ENCODE measurements at places on chromosomes 11 and 22.

- no peak for DNase-seq
Measured at GRCh38 chr11:66617155-66617834, 865 bp downstream of the RBM14 start.

DNA sequence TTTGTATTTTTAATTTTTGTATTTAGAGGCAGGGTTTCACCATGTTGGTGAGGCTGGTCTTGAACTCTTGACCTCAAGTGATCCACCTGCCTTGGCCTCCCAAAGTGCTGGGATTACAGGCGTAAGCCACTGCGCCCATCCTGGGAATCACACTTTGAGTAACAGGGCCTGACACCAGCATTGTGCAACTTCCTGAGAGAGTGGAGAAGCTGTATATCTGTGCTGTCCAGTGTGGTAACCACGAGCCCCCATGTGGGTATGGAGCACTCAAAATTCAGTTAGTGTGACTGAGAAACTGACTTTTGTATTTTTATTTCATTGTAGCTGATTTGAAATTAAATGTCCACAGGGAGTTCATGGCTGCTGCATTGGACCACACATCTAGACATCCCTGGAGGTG lies 36.2 kb downstream of the MPPED1 start:
- DNase-seq: no peak

- DNase-seq: no peak
Measured at GRCh38 chr11:117658809-117659208, 138.2 kb downstream of the DSCAML1 start.

DNA sequence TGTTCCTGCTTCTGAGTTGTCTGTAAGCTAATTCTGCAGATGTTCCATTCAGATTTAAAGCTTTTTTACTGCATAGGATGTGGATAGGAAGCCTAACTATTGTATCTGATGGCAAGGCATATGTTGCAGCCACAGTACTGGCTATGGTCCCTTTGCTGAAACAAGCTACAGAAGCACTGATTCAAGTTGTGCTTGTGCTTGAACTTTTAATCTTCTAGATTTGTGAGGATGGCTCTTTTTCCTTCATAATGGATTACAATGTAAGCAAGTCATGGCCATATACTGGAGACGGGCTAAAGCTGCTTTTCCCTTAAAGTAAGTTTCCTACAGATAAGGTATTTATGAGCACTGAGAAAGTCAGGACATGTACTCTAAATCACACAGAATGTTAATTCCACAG lies 138.7 kb downstream of the PGR start:
- DNase-seq: no peak

DNA sequence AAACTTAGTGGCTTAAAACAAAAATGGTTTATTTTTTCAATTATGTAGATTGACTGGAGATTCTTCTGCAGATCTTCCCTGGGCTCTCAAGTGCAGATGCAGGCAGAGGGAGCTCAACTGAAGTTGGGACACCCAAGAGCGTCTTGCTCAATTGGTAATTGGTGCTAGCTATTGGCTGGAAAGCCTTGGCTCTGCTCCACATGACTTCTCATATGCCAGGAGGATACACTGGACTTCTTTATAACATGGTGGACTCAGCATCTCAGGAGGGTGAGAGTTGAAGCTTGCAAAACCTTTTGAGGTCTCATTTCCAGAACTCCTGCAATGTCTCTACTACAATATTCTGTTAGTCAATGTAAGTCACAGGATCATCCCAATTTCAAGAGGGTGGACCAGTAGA lies 42.2 kb upstream of the PRSS23 start:
- DNase-seq: no peak

GRCh38 chr11:134119094-134119493 lies 50.2 kb downstream of the JAM3 start:
- DNase-seq: peak; percentile 20

GRCh38 chr11:20192151-20192550 lies 31.9 kb upstream of the DBX1 start:
- no peak for DNase-seq

GRCh38 chr11:119254239-119254638 lies 48.1 kb downstream of the CBL start:
- no peak for DNase-seq

DNA sequence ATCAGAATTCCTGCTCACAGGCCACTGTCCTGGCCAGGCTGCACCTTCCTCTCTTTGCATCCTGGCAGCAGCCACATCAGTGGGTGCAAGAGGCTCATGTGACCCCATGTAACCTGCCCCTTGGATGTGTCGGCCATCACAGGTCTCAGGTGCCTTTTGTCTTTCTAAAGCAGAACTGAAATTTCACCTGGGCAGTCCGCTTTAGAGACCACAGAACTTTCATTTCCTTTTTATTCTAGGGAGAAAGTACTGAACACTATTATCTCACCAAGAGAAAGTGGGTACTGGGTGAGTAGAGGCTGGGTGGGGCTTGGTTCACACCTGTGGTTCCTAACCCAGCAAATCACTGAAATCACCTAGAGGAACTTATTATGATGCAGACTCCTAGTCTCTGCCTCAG lies 51.7 kb upstream of the NUP160 start:
- no peak for DNase-seq

DNA sequence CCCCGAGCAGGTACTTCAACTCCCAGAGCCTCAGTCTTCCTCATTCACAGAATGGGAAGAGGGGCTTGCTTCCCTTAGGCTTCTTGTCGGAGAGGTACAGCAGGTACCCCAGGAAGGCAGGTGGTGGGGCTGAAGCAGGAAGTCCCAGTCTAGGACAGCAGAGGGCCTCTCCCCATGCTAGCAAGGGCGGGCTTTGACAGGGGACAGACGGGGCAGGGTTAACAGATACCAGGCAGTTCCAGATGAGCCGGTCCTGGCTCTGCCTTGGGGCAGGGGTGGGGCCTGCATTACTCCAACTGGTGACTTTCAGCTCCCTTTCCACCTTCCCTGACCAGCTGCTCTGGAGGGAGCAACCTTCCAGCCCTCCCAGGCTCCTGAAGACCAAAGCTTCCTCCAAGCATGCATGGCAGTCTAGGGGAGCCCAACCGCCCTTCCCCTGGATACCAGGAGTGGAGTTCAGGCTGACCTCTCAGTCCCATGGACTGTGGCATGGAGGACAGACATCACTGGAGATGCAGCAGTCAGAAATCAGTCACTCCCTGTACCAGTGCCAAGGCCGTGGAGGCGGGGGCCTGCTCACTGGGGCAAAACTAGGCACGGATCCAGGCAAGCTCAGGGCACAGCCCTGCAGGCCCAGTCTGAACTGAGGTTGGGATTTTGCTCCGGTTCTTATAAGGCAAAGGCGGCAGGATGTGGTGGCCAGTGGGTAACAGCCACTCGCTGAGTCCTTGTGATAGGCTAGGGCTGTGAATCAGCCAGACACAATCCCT lies 60.5 kb downstream of the NAT10 start:
- no peak for DNase-seq

DNA sequence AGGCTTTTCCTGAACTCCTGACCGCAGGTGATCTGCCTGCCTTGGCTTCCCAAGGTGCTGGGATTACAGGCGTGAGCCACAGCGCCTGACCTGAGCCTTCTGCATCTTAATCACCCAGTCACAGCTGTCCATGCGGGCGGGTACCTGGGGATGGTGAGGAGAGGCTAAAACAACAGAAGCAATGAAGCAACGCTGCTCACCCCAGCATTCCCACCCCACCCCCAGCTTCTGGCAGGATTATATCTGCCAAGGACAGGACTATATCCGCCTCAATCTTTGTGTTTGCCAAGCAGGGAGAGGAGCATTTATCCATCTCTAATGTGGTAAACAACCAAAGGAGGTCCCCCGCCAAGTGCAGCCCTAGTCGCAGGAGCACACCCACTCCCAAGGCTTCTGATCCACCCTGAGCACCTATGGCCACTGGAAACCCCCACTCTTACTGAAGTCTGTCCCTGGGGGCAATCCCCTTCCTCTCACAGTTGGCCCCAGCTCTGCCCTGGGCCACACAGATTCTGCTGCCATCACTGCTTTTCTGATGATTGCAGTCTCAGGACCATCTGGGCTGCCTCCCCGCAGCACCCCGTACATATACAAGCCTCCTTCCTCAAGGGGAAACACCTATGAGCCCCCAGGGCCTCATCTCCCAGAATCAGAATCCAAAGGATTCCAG lies 8.8 kb upstream of the LGALS2 start:
- DNase-seq: no peak

- DNase-seq: no peak
Measured at GRCh38 chr11:103959279-103959942, 77.0 kb upstream of the DDI1 start.

DNA sequence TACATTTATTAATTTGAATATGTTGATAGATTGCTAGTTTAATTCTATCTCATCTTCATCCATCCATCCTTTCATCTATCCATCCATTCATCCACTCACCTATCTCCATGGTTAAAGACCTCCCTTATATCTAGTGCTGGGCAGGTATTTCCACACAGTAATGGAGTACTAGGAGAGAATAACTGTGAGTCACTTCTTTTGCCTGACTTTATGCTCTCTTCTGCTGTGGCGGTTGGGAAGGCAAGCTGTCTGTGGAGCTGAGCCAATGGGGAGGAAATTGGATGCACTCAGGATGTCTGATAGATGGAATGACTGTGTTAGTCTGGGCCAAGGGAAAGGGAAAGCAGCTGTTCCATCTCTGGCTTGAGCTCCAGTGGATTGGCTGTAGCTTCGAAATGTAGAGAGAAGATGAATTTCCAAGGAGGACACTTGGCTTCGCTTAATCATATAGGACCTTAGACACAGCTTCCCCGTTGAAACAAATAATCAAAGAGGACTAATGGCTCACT lies 60.3 kb downstream of the NELL1 start:
- DNase-seq: no peak

DNA sequence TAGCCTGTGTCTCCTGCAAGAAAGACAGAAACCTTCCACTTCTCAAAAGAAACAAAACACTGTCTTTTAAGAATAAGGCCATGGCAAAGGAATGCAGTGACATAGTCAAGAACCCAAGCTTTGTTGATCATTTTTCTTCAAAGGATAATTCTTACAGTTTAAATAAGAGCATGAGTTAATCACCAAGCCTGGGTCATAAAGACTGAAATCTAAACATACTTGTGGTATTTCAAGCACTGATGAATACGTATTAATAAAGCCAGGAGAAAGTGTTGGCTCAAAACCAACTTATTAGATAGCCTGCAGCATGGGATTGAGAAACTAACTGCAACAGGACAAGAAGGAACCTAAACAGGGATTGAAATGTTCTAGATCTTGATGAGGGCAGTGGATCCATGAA lies 143.3 kb upstream of the MTNR1B start:
- no peak for DNase-seq

- DNase-seq: peak; percentile 48
Measured at GRCh38 chr11:128905345-128906184, 14.4 kb downstream of the KCNJ5 start.

DNA sequence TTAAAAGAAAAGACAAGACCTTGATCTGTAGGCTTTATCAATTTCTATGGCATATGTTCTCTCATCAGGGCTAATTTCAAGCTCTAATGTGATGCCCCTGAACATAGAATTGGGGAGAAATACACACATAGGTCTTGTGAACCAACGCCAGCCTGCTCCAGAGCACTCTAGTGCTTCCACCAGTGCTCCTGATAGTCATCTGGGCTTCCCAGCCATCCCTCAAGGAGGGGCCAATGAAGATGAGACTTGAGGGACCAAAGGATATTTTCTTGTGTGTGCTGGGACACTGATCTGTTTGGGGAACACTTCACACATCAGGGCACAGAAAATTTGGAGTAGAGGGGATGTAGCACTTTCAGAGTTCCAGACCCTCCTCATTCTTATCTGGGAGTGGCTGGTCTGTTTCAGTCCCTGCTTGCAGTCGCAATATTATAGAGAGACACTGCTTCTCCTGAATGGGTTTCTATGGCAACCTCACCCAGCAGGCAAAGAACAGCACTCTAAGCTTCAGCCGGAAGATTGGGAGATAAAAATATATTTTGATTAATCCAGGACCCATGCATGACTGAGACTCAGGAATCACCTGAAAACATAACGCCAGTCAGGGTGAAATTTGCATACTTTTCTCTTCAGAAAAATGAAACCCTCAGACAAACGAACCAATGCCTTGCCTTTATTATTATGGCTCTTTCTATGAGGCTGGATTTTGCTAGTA lies 28.4 kb upstream of the SCN3B start:
- DNase-seq: no peak

- DNase-seq: no peak
Measured at GRCh38 chr11:11589437-11589836, 32.4 kb downstream of the GALNT18 start.

- DNase-seq: no peak
Measured at GRCh38 chr11:93536101-93536861, 6.9 kb downstream of the SMCO4 start.

DNA sequence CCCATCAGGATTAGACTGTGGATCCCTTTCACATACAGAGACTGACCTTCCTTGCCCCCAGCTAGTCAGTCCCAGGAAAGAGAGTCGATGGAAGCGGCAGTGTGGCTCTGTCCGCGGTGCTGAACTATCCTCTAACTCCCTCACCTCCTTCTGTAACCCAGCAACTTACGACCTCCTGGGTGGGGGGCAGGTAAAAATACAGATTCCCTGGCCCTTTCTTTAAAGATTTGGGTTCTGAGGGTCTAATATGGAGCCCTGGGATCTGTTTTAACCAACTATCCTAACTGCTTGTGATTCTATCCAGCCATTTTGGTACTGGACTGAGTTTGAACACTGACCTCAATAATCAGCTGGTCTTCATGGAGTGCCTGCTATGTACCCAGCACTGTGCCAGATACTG lies 23.2 kb downstream of the MFNG start:
- no peak for DNase-seq

DNA sequence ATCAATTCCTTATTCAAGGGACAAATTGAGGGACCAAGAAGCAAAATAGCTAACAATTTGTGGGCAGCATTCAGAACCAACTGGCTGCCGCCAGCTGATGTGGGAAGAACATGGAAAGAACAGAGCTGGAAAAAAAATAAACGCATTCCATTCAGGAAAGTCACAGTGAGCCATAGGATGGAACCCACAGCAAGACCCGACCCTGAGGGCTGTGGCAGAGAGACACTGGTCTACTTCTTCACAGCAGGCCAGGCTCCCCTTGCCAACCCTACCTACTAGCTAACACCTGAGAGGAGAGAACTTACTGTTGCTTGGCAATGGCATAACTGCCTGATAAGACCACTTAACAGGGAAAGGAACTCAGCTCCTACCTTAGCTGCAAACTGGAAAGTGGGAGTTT lies 123.5 kb upstream of the APOA1 start:
- DNase-seq: no peak

DNA sequence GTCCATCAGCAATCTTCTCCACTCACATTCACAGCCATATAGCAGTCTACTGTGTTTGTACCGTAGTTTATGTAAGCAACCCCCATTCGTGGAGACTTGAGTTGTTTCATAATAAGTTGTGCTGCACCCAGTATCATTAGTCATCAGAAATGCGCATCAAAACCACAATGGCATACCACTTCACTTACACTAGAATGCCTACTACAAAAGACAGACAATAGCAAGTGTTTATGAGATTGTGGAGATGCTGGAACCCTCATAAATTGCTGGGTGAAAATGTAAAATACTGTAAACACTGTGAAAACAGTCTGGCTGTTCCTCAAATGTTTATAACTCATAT lies 133.3 kb downstream of the ATXN10 start:
- peak; percentile 20 for DNase-seq

DNA sequence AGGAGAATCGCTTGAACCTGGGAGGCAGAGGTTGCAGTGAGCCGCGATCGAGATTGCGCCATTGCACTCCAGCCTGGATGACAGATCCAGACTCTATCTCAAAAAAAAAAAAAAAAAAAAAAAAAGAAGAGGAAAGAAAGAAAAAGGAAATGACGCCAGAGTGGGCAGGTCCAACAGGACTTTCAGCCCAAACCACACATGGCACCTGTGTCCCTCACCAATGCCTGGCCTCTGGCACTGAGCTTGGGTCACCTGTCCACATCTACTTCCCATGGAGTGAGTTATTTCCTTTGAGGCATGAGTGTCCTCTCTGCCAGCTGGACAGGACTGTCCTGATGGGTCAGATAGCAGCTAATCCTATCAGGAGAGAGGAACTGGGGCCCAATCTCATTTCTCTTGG lies 15.2 kb upstream of the GCAT start:
- DNase-seq: no peak

Measured in Jurkat, Clone E6-1 (cell line).